Ecto neural progenitor cell (in vitro differentiated cells): ENCODE measurements at places on chromosomes 6 and 20.

- DNase-seq, result no peak
Observed at GRCh38 chr20:33696448-33696847, 10.3 kb upstream of the E2F1 start.

- no peak for DNase-seq
Observed at GRCh38 chr20:1392443-1392692, 486 bp downstream of the FKBP1A start.

DNA sequence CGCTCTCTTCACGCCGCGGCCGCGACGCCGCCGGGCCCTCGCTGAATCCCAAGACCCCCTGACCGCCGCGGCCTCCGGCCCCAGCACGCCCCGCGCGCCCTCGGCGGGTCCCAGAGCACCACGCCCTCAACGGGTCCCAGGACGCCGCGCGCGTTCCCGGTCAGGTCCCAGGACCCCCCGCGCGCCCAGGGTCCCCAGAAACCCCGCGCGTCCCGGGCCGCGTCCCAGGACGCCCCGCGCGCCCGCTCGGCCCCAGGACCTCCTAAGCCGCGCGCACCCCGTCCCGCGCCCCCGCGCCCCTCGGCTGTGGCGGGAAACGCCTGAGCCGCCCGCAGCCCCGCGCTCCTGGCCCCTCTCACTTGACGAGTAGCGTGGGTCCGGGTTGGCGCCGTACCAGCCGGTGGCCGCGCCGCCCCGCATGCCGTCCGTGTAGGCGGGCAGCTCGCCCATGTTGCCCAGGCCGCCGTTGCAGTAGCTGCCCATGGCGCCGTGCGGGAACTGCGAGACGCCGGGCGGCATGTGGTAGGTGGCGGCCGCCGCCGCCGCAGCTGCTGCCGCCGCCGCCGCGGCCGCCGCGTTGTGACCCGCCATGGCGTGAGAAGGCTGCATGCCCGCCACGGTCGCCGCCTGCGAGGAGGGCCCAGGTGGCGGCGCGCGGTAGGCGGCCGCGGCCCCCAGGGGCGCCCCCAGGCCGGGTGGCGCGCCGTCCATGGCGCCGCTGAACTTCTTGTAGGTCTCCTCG lies 556 bp downstream of the NKX2-4 start:
- peak; percentile 64 for DNase-seq

GRCh38 chr6:134846031-134846430 lies 103.9 kb downstream of the ALDH8A1 start:
- no peak for DNase-seq

GRCh38 chr20:49490689-49491088 lies 8.2 kb upstream of the KCNB1 start:
- no peak for DNase-seq

GRCh38 chr6:33105386-33105785 lies 29.6 kb downstream of the HLA-DPB1 start:
- DNase-seq, result no peak

- no peak for DNase-seq
Observed at GRCh38 chr6:129104560-129104959, 221.6 kb downstream of the LAMA2 start.

DNA sequence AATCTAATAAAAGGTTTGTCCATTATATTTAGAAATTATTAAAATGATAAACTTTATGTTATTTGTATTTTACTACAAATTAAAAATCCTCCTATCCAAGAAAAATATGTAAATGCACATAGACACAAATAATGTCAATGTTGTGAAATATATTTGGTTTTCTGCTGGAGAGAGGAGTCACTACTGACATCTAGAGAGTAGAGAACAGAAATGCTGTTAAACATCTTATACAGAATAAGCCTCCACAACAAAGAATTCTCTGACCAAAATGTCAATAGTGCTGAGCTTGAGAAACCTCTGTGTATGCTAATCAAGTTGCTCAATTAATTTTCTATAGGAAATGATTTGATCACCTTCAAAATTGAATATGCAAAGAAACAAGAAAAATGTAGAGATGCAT lies 12.4 kb downstream of the HTR1B start:
- DNase-seq, result no peak

DNA sequence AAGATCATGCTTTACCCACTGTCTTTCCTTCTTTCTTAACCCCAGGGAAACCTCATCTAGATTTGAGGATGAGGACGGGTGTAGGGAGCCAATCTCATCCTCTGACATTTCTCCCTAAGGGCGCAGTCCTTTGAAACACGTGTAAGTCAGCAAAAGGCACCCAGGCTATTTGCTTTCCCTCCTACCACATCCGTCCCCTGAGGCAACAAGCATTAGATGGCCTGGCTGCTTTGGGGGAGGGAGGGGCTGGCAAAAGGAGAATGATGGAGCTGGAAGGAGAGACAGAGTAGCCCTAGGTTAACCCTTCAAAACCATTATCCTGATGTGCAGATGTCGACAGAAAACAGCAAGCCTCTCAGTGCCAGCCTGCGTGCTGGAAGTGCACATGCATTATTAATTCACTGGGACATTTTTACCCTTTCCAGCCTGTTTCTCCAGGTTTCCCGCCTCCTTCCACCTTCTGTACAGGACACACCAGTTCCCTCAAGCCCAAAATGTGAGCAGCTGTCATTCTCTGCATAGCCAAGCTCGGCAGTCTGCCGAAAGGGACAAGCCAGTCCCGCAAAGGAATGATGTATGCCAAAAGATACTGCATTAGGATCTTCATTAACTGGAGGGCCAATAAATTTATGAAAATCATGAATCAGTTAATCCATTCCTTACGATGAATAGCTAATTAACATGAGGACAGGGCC lies 547.2 kb downstream of the CD83 start:
- peak; percentile 57 for DNase-seq

DNA sequence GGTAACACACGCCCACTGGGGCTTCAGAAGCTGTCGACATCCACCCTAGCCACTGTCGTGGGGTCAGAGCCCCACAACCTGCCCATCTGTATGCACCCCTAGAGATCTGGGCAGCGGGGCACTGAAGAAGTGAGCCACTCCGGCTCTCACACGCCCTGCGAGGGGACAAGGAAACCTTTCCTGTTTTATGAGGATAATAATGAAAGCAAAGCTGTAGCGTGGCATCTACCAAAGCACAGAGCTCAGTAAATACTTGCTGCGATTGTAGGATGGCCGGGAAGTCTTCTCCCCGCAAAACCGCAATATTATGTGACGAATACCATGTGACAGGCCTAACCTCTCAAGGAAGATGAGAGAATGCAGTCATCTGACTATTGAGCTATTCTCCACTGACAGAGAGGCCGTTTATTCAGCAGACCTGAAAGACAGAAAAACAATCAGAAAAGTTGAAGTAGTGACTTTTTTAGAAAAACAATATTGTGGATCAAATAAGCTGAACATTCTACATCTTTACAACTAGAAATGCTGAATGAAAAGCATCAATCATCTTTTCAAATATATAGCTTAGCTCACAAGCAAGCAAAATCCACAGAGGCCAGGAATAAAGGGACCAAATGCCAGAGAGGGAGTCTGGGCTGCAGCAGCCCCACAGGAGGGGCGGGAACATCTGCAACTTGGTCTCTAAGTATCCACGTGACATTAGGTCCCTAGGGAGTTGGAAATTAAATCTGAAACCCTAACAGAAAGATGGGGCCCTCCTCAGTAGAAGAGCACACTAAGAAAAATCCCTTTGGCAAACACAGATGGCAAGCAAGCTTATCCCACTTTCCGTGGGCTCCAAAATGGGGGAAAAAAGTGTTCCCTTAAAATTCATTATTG lies 207.8 kb downstream of the TTLL2 start:
- no peak for DNase-seq

DNA sequence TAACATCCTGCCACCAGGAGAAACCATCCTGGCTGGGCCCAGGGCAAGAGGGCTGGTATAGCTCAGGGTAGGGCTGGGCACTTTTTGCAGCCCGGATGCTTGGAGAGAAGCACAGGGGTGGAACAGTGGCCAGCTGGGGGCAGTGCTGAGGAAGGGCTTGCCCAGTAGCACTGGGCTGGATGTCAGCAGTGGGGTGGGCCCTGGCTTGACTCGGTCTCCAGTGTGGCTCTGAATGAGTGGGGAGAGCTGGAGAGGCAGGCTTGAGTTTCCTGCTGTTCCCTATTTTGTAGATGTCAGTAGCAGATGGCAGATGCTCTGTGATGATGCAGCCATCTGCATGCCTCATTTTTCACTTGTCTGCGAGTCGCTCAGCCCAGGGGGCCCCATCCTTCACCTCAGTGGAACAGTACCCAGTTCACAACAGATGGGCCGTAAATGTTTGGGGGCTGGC lies 56.3 kb upstream of the TULP1 start:
- DNase-seq, result peak; percentile 63

DNA sequence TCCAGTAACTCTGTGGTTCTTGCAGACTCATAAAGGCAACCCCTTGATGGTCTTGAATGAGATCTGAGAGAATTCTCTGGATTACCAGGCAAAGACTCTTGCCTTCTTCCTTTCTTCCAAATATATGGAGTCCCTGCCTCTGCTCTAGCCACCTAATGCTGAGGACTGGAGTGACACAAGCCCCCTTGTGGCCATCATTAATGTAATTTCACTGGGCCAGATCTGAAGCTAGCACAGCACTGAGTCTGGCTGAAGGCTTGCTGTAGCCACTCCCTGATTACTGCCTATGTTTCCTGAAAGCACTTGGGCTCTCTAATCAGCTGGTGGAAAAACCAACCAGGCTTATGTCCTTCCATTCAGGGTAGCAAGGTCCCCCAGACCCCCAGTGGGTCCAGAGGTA lies 559.3 kb upstream of the IRAK1BP1 start:
- DNase-seq, result peak; percentile 37

GRCh38 chr6:24990236-24990845 lies 54.6 kb upstream of the RIPOR2 start:
- DNase-seq, result no peak

DNA sequence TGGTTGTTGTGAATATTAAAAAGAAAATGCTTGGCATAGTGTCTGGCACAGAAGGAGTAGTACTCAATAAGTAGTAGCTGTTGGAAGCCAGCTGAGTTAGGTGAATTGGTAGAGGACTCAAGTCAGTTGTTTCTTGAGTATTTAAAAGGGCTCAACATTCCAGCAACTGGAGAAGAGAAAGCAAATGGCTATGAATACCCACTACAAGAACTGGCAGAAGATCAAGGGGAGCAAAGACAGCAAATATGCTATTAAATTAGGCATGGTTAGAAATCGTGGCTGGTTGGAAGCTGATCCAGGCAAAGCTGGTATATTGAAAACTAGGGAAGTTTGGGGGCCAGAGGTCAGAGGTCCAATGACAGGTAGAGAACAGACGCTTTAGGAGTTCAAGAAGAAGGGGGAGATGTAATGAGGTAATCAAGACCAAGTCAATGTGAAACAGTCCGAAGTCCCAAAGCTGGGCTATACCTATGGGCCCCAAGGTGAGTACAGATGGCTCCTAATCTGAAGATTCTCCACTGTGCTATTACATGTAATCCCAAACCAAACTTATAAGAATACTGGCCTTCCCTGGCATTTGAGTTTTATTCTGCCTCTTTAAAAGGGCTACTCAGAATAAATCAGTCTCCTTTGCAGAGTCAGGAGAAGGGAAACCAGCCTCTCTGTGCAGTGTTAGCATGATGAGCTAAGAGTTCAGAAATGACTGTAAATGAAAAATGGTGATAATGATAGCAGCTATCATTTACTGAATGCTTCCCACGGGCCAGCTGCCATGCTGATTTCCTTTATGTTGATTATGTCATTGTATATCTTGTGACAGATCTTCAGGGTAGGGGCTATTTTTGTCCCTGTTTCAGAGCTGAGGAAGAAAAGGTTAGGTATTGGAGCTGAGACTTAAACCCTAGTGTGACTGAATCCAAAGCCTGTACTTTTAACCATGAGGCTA lies 122.3 kb downstream of the ANKS1A start:
- DNase-seq, result no peak

DNA sequence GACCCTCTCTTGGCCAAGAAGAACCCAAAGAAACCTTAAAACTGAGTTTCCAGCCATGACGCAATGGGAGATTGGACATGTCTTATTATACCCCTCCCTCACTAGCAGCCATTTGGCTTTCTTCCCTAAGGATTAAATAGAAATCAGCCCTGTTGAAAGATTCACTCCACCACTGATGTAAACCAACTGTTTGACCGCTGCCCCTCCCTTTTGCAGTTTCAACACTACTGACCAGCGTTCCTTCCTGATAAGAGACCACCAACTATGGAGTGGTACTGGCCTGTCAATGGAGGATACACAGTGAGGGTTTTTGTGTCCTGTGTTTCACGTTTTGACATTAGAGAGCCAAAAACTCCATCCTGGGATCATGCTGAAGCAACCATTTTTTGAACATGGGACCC lies 53.2 kb upstream of the CD2AP start:
- no peak for DNase-seq

DNA sequence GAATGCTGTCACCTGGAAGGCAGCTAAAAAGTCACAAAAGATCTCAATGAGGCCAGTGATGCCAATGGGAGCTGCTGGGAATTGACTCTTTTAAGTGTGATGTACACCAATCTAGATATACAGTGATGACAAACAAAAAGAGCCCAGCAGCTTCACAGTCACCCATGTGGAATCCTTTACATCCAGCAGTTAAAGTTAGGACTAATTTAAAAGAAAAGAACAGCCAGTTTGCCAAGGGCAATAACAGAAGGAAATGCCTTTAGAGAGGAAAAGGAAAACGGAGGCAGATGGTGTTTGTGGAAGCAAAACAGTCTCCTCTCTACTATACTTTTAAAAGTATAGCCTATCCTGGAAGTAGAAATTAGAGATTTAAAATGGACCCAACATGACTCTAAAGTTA lies 873.5 kb downstream of the EPHA7 start:
- no peak for DNase-seq

DNA sequence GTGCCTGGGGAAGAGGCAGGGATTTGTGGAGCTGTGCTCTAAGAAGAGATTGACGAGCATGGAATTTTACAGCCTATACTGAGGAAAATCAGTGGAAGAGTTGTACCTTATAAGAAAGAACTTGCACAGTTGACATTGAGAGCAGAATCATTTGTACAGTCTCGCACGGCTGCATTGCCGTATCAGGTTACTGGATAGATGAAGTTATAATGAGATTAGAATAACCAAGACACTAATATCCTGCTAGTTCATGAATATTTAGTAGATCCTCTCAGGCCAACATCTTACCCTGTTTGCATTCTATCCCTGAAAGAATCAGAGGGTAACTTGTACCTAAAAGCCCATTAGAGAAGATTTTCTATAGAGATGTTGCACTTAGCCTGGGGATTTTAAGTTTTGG lies 447.1 kb downstream of the PREX1 start:
- no peak for DNase-seq

DNA sequence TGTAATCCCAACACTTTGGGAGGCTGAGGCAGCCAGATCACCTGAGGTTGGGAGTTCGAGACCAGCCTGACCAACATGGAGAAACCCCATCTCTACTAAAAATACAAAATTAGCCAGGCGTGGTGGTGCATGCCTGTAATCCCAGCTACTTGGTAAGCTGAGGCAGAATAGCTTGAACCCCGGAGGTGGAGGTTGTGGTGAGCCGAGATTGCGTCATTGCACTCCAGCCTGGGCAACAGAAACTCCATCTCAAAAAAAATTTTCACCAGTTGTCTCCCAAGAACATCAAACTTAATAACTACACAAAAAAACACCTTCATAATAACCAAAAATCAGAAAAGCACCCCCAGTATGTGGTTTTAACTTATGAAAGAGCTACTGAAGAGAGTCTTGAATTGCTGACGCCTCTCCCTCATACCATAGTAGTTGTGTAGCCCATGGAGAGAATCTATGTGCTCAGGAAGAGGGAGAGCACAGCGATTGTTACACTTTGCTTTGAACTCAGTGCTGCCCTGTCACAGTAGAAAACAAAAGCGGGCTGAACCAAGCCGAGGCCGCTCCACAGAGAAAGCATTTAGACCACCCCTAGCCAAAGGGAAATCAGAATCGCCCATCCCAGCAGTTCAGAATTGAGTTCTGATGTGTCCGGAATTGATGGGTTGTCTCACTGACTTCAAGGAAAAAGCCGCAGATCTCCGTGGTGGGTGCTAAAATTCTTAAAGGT lies 42.0 kb upstream of the GMPR start:
- no peak for DNase-seq

- DNase-seq, result no peak
Observed at GRCh38 chr20:15328084-15328483, 990.7 kb upstream of the FLRT3 start.
